ENCODE measurements at places on chromosomes 5 and 9.

DNA sequence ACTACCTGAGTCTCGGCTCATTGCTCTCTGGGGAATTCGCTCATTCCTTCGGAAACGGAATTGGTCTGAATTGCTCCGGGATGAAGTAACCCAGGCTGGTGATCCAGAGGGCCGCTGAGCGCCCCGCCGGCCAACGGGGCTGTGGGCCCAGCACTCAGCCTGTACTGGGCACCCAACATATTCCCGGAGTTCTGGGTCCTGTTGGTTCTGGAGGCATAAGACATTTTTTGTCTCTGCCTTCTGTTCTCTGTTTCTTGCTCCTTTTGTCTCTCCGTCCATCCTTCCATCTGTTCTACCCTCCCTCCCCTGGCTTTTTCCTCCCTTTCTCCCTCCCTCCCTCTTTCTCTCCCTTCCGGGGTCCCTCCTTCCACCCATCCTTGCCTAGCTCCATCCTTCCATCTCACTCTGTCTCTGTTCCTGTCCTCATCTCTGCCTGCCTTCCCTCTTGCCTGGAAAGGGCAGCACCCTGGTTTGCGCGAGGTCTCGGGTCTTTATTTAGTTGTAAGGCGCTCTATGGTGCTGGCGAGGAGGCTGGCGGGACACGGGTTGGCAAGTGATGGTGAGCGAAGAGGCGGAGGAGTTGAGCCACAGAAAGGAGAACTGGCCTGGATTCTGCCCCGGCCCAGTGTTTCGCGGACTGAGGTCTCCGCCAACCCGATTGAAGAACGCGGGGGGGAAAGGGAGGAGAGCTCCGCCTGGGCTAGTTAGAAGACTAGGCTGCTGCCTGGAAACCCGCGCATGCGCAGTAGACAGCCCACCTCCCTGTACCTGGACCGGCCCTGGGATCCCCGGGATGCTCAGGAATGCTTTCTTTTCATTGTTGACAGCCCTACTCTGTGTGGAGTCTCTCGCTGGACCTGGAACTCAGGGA, 1468.0 kb downstream of the FOXD4L5 start:
- no peak for DNase-seq

DNA sequence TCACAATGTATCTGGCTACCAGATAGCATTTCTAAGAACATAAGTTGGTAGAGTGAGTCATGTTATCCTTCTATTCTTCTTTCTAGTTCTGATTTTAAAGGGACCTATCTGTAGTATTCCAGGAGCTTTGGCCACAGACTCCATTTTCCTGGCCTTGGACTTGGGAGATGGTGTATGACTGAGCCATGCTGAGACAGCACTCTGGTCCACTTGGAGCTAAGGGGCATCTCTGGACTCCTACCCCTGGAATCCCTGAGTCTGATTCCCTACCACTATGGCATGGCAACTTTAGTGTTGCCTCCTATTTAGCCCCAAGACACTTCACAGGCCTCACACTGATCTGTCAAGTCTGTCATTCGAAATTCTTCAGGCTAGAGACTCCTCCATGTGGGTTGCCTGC, 58.8 kb downstream of the BAAT start:
- no peak for DNase-seq

- DNase-seq = no peak
Observed at GRCh38 chr5:151293624-151294023, 9.9 kb downstream of the SLC36A3 start.

DNA sequence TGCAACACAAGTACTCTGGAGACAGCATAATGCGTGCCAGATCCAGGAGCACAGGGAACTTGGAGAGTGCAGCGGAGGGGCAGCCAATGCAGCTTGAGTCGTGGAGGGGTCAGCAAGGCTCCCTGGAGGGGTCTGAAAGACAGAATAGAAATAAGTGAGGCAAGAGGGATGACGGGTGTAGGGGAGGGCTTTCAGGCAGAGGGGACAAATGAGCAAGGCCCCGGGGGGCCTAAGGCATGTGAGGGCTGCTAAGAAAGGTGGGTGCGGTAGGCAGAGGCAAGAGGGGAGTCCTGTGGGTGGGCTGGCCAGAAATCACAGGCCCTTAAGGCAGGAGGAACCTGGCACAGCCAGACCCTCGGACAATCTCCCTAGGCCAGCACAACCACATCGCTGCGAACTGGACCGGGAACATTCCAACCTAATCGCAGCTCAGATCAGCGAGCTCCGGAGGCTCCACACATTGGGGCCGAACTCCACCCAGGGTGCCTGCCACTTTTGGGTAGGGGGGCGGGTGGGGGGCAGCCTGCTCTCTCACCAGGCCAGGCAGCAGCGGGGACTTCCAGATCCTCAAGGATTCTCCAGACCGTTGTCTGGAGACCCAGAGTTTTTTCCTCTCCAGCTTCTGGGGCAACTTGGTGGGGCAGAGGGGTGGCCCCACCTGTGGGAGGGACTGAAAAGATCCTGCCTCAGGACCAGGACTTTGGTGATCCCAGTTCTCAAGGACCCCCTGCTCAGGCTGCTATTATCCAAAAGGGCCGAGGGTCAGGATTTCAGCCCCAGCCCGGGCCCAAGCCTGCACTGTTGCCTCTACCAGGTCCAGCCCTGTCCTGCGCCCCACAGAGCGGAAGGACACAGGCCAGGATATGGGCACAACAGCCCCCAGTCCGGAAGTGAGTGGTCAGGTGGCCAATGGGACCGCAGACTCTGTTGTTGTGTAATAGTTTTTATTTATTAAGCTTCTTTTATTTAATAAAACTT, 22.7 kb upstream of the CYSTM1 start:
- no peak for DNase-seq

DNA sequence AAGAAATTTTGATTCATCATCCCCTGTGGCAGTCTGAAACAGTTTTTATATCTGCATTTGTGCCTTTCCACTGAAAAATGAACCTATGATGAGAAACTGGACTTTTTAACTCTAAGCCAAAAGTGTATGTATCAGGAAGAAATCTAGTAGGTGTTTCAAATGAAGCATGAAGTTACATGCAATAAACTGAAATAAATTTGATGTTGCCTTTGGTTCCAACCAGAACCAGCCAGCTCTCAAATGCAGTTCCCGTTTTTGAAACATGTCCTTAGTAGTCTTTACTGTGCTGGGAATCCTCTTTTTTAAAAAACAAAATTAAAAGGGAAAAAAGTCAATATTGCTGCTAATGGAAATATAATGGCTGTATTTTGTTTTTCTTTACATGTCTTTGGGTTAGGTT, 43.9 kb downstream of the HACD4 start:
- DNase-seq = no peak

DNA sequence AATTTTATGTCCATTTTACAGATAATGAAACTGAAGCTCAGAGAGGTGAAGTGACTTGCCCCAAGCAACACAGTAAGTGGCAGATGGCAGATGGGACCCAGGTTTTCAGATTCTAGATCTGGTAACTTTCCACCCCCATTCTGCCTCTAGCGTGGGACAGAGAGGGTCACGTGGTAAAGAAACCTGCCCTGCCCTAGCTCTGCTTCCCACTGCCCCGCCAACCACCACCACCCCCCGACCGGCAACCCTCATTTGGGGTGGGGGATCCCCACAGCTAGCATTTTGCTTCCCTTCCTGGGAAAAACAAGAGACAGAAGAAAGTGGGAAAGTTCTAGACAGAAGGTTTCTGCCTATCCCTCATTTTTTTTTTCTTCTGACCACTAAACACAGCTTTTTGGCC, 172.5 kb downstream of the ACTL7B start:
- no peak for DNase-seq

GRCh38 chr5:163614787-163615186, 109.4 kb downstream of the MAT2B start:
- DNase-seq = no peak

DNA sequence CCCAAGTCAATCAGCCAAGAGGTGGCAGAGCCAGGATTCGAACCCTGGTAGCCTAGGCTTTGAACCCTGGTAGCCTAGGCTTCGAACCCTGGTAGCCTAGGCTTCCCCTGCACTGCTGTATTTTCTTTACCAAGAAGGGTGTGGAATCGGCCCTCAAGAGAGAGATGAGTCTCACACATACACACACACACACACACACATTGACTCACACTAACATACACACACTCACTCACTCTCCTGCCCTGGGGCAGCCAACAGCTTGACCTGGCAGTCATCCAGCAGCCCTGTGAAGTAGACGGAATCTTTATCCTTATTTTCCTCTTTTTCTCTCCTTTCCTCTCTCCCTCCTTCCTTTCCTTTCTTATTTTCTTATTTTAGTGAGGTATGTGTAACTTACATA, 55.4 kb upstream of the RPL26L1 start:
- DNase-seq = no peak

DNA sequence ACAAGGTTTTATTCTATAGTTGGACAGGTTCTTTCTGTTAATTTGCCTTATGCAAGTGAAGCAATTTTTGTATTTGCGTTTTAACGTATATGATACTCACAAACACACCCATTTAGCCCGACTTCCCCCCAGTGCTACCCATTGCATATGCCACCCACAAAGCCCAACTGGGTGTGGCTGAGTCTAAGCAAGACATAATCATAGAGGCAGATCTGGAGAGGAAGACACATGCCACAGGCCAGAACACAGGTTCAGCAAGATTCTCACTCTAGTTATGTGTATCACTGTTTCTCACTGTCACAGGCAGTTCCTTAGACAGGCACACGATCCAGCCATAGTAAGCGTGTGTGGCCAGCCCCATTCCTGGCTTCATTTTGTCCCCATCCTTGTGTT, 29.0 kb upstream of the PUM3 start:
- DNase-seq = peak; percentile 32

DNA sequence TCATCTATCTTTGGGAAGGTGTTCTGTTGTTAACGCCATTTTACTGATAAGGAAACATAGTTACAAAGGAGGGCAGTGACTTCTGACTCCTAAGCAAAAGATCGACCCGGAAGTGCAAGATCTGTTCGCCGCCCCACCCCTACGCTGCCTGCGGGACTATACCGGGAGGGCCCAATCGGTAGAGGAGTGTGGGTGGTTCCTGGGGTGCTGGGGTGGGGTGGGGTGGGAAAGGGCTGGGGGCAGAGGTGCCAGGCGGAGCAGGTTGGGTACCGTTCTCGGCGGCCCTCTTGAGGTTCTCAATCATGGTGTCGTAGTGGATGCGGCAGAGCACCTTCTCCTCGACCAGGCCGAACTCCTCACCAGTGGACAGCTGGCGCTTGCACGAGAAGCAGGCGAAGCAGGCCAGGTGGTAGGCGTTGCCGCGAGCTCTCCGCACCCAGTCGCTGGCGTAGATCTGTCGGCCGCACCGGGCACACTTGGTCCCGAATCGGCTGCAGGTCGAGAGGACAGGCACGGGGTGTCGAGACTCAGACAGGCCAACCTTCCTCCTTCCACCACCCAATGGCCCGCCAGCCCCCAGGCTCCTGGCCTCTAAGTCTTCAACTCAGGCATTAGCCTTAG, 11.8 kb downstream of the LHX6 start:
- no peak for DNase-seq

- DNase-seq = no peak
Observed at GRCh38 chr9:85872463-85872862, 68.5 kb upstream of the NAA35 start.

DNA sequence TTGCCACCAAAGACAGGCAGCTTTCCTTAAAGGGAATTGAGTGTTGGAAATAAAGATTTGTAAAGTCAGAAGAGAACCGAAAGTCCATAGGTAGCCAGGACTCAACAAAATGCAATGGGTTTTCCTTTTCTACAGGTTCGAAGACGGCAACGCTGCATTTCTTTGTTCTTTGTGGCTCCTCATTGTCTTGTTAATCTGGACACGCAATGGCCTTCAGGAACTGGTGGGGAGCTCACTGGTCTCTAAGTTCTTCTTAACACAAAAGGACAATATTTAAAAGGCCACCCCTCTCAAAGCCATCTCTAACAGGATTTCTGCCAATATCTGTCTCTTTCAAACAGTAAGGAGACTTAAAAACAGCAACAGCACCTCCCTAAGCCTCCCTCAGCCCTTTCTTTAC, 170.6 kb downstream of the RMI1 start:
- DNase-seq = no peak

- no peak for DNase-seq
Observed at GRCh38 chr9:95116002-95116807, 201.3 kb downstream of the FANCC start.

- no peak for DNase-seq
Observed at GRCh38 chr5:112320408-112320807, 98.7 kb downstream of the EPB41L4A start.

- DNase-seq = no peak
Observed at GRCh38 chr5:72634444-72634843, 127.2 kb upstream of the ZNF366 start.

GRCh38 chr5:109307951-109308350, 101.8 kb downstream of the PJA2 start:
- DNase-seq = no peak

DNA sequence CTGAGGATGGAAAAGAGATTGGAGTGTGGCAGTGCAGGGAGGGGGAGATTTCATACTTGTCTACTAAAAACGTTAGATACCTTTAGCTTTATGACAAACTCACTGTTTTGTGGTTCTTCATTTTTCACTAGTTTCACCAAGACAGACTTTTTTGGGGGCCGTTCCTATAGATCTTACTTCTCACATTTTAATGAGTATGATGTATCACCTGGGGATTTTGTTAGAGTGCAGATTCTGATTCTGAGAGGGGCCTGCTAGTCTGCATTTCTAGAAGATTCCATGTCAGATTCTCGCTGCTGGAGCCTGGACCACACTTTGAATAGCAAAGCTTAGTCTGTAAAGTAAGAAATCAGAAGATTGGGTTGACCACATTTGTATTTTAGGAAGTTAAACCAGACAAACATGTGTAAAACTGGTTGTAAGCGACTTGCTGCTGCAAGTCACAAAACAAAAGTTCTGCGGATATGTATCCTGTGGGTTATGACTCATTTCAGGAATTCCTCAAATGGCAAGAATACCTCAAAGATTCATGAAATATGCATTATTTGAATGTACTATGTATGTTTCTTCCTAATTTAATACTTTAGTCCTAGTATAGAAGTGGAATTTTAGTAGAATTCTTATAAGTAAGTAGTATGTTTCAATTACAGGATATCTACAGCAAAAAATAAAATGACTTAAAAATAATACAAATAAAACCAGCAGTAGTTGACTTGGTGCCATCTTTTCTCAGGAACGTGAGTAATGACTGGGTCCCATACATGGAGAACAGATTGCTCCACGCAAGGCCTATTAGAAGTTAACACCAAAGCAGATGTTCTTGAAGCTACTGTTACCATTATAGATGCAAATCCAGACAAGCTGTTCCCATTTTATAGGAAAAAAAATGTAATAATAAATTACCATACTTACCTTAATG, 27.8 kb downstream of the NFIL3 start:
- no peak for DNase-seq

GRCh38 chr5:77628840-77629508, 9.5 kb downstream of the OTP start:
- no peak for DNase-seq

DNA sequence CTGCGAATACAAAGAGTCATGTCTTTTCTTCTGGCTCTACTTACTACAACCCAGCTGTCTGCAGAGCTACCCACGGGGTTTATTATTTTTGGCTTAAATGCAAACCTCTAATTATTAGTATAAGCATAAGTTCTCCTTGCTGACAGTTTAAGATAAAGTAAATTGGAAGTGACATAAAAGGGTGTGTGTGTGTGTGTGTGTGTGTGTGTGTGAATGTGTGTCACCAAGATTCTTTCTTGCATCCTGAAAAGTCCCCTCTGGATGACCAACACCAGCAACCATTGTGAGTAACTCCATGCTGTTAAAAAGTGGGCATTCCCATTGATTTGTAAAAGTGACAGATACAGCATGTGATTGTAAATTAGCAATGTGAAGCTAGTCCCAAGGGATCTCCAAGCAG, 803.8 kb upstream of the ZNF608 start:
- no peak for DNase-seq

- peak; percentile 53 for DNase-seq
Observed at GRCh38 chr9:116661037-116661954, 25.8 kb upstream of the TRIM32 start.
